Renal pelvis (tissue), 12 donors: ENCODE measurements at places on chromosomes 7 and 10. TPM values are rescaled to one million over a fixed set of nuclear protein-coding genes. Genes with fewer than 3 reads are reported as not detected.

LRMDA gene
- 16.3 TPM for polyA plus RNA-seq

DNA sequence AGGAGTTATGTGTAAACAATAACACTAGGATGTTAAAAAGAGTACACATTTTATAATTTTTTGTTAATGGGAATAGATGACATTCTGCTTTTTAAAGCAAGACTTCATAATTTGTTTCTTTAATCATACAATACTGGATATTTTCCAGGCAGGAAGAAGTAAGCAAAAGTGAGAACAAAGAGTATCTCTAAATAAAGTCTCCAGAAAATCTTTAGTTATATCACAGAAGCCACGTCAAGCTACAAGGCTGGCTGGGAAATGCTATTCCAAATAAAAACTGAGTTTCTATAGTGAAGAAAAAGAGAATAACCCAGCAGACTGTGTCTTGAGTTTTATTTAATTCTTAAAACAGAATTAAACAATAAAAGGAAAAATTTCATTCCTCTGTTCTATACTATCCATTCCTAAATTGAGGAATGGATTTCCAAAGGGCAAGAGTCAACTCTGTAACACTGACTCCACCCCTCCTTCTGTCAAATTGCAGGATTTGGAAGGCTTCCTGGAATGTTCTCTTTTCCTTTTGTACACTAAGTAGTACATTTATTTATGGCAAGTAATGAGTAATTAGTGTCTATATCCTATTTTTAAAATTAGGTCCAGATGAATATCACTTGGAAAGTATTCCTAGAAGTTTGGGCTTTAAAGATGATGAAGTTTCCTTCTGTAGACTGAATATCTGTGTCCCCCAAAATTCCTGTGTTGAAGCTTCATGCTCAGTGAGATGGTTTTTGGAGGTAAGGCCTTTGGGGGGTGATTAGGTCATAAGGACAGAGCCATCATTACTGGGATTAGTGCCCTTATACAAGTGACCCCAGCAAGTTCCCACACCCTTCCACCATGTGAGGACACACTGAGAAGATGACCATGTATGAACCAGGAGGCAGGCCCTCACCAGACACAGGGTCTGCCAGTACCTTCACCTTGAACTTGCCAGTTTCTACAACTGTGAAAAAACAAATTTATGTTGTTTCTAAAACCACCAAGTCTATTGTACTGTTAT lies 290.9 kb downstream of the CRPPA start:
- DNase-seq, result no peak

DNA sequence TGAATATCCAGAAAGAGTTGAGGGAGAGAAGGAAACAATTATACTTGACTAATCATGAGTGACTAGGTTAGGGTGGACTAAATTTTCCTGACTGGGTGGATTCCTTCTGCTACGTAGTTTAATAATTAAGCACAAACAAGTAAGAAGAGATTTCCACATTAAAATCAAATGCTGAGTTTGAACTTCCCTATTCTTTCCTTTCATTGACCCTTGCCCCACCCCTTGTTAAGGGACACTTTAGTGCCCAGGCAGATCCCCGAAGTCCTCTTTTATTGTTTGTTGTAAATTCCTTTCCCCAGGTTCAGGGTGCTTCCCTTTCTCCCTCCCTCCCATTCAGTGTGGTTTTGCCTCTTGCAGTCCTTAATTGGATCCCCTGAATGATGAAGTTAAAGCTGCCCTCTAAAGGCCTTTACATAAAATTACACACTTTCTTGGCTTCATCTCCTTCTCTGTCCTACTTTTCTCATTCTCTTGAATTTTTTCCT lies 8.8 kb upstream of the SPAM1 start:
- DNase-seq, result peak; percentile 20

DNA sequence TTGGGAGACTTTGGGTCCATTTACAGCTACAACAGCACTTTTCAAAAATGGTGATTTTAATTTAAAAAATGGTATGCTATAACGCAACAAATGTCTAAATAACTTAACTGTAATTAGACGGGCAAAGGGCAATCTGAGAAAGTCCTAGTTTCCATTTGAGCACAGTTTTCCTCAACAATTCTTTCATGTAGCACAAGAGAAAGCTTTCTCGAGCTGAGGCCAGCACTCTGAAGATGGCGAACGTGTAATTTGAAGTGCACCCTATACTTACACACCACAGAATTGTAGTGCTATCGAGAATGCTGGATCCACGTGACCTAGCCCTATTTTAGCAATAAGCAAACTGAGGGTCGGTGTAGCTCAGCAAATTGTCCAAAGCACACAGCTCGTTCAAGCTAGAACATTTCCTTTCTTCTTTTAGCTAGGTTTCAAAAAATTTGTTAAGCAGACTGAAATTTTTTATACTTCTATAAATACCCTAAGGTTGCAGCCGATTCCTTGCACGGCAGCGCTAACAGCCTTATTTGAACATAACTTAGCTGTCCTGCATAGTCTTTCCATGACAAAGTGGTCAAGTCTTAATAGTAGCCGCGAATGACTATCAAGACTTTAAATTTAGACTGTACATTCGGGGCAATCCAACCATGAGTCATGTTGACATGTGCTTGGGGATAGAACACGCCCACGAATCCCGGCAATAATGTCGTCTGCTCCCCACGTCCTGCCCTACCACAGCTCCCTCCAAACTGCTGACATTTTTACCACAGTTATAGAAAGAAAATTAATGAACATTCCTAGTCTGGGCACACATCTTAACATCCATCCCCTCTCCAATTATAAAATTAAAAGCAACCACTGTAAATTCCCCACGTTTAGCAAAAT lies 10.0 kb downstream of the KLF6 start:
- no peak for DNase-seq

- no peak for DNase-seq
These were observed 13.2 kb downstream of the WAC start for GRCh38 chr10:28545967-28546644.

- no peak for DNase-seq
These were observed 936.6 kb downstream of the NRG3 start for GRCh38 chr10:82811621-82812020.

GRCh38 chr10:10977978-10978377 lies 39.7 kb upstream of the CELF2 start:
- no peak for DNase-seq

AASS gene
- 66.1 TPM for polyA plus RNA-seq

GRCh38 chr7:41792120-41792519 lies 89.2 kb upstream of the INHBA start:
- no peak for DNase-seq

- DNase-seq, result no peak
These were observed 25.8 kb downstream of the BRAF start for GRCh38 chr7:140898786-140899536.

HYCC1 gene
- 20.1 TPM for polyA plus RNA-seq

- no peak for DNase-seq
These were observed 7.8 kb downstream of the OR2A14 start for GRCh38 chr7:144130730-144131129.

- DNase-seq, result no peak
These were observed 113.4 kb upstream of the SVIL start for GRCh38 chr10:29748109-29748650.

DNA sequence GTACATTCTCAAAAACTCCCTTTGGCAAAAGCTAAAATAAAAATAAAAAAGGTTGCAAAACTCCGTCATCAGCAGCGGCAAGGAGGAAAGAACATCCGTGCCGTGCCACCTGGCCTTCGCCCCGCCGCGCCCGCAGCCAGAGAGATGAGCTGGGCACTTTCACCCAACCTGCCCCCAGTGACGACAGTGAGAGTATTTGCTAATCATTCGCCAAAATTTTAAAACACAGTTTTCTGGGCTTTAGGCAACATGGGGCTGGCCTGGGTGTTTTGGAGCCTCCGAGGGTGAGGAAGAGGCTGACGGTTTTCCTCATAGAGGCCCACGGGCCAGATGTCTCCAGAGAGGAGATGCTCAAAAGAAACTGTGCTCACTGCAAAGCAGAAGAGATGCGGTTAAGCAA lies 128.2 kb downstream of the PRKAG2 start:
- no peak for DNase-seq

DNA sequence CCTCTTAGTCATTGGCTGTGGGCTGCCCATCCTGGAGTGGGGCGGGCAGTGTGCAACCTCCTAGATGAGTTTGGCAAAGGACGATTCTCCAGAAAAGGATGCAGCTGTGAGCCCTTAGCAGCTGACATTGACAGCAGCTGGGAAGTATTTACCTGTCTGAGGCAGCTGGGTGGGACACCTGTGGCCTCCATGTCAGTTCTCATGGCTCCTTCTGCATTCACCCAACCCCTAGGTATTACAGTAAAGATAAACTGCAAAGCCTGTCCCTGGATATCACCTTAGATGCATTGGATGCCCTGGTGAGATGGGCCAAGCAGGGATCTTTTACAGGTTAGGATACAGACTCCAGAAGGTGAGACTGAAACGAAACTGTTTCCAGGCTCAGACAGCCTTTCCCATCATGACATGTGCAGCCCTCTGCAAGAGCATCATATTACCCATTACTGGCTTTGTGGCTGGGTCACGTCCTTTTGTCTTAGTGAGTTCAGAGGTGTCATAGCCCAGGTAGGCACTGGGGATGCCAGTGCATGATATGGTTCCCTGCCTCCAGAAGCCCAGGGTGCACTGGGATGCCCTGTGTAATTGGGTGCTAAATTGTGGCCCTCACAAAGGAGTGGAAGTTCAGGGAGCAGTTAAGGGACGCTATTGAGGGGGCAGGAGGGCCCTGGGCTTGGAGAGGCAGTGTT lies 28.9 kb downstream of the MINDY4 start:
- DNase-seq, result no peak

DNA sequence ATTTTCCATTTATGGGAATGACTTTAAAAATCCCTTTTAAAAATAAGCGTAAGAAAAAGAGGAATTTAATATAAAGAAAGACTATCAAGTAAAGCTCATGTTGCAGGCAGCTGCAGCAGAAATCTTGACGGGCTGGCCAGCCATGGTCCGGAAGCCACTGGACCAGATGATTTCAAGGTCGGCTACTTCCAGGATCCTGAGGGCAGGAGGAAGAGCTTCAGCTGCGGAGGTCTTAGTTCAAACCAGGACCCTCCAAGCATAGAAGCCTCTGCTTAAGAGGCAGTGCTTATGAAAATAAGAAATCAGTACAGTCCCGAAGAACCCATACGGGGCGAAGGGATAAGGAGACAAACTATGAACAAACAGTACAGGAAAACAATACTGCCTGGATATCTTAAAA lies 220.2 kb upstream of the CELF2 start:
- DNase-seq, result no peak

ZNF239 gene
- 13.6 TPM for polyA plus RNA-seq

- DNase-seq, result no peak
These were observed 1.1 kb downstream of the UFSP1 start for GRCh38 chr7:100888291-100888987.

GRCh38 chr7:23811540-23811939 lies 101.5 kb downstream of the STK31 start:
- DNase-seq, result no peak
